ENCODE measurements at places on chromosomes 4 and X.

DNA sequence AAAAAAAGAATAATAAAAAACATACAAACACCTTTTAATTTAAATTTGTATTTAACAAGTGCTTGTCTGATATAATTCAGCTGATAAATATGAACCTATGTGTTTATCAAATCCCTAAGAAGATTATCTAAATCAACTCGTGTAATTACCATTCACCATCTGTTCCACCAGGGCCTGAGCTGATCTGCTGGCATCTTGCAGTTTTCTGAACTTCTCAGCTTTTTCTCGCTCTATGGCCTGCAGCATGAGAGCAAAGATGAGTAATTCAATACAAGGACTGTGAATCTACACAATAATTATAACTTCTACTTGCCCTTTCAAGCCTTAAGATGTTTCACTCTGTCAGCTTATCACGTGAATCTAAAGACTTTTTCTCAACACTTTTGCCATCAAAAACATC, 709.7 kb downstream of the DMD start:
- DNase-seq, result no peak

- DNase-seq, result no peak
Measured at GRCh38 chr4:120871173-120871572, 51.4 kb downstream of the PRDM5 start.

- DNase-seq, result no peak
Measured at GRCh38 chr4:182418054-182418734, 175.0 kb downstream of the TENM3 start.

GRCh38 chr4:129371926-129372325, 276.0 kb downstream of the C4orf33 start:
- no peak for DNase-seq

DNA sequence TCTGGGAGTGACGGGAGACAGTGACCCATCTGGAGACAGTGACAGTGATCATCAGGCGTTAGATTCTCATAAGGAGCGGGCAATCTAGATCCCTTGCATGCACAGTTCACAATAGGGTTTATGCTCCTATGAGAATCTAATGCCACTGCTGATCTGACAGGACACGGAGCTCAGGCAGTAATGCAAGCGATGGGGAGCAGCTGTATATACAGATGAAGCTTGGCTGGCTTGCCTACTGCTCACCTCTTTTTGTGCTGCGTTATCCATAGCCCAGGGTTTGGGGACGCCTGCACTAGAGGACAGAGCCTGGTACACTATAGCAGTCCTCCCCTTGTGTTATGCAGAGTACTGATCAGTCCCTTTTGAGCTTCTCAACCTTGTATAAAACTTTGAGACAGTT, 23.5 kb downstream of the NFKB1 start:
- no peak for DNase-seq

DNA sequence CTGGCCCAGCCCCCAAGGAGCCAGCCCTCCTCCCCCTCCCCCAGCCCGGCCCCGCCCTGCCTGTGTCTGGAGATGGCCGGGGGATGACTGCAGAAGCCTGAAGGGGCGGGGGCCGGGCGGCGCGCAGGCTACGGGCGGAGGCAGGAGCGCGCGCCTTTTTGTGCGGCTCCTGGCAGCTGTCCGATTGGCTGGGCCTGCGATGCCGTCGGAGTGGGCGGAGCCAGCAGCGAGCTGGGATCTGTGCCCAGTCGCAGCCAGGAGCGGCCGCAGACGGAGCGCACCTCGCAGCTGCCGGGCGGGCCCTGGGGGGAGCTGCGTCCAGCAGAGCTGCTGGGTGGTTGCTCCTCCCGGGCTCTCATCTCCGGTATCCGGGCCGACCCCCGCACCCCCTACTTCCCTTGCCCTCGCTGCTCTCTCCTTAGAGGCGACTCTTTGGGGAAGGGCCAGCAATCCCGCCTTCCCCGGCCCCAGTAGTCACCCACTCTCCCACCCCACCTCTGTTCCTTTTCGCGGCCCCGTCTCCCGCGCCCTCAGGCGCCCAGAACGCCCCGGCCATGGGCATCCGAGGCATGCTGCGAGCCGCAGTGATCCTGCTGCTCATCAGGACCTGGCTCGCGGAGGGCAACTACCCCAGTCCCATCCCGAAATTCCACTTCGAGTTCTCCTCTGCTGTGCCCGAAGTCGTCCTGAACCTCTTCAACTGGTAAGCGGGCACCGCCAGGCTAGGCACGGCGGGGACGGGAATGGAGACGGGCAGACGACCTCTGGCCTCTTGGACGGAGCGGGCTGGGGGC, at the start of gene GABRQ:
GABRQ (plus strand) TSS at position 247 of the 794 bp plus-strand sequence; CDS start at position 555, 308 bp downstream.
- DNase-seq, result peak; percentile 10

DNA sequence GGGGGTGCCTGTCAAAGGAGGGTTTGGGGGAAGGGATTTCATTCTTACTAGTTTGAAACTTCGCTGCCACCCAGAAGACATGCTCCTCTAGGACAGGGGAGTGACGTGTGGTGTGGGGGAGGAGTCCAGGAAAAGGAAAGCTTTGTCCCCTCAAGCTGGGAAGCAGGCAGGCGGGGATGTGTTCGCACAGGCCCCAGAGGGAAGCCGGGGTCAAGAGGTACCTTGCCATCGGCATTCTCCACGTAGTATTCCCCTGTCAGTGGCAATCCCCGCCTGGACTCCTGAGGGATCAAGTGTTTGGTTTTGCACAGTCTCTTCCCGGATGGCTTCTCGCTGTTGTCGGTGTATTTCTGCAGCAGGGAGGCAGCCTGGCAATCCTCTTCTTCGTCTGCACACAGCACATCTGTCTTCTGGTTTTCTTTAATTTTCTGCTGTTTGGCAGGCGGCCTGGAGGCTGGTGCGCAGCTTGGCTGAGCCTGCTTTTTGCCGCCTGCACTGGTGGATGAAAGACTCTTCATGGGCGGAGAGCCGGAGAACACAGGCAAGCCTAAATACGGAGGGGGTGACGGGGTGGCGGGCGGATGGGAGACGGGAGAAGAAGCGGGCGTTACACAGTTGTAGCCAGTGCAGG, 35.1 kb downstream of the BCOR start:
- no peak for DNase-seq

DNA sequence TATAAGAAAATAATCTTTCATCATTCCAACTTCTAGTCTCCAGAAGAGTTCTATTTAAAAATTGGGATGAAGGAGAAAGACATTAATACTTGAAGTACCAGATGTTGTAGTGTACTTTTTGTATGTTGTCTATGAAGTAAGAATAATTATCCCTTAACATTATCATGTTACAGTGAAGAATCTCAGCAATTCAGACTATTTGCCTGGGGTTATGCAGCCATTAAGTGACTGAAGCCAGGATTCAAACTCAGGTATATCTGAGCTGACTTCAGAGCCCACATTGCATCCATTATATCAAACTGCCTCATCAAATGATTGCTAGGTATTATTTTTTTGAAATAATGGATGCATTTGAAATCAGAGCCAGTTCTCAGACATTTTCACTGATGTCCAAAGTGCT, 76.1 kb upstream of the FHDC1 start:
- no peak for DNase-seq

- no peak for DNase-seq
Measured at GRCh38 chrX:15903186-15903681, 48.6 kb upstream of the AP1S2 start.

DNA sequence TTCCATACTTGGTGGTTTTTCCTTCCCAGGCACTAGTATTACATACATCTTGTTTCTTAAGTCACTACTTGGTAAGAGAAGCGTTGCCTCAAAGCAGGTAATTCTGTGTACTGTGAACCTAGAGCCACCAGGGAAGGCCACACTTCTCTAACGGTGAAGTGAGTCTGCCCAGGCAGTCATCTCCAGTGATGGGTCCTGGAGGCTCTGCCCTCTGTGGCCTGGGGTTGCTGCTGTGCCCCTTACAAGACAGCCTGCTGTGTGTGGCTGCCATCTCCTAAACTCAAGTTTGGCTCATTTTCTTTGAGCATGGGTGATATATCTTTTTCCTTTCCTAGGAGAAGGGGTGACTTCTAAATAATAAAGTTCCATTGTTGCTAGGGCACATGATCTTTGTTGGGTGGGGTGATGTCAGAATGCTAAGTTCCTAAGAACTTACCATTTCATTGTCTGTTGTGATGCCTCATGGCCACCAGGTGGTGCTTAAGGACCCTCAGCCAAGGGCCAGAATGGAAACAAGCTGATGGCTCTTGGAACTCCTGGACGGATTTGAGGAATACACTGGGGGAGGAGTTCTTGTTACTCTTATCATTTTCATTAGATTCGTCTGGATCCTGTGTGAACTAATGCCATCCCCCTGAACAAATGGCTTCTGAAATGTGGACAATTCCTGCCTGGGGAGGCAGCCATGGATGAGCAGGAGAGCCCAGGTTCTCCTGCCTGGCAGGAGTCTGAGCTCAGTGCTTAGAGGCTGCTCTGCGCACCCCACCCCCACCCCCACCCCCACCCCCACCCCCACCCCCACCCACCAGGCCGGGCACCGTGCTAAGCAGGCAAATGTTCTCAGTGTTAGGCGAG, 41.1 kb upstream of the WDR1 start:
- DNase-seq, result peak; percentile 55

DNA sequence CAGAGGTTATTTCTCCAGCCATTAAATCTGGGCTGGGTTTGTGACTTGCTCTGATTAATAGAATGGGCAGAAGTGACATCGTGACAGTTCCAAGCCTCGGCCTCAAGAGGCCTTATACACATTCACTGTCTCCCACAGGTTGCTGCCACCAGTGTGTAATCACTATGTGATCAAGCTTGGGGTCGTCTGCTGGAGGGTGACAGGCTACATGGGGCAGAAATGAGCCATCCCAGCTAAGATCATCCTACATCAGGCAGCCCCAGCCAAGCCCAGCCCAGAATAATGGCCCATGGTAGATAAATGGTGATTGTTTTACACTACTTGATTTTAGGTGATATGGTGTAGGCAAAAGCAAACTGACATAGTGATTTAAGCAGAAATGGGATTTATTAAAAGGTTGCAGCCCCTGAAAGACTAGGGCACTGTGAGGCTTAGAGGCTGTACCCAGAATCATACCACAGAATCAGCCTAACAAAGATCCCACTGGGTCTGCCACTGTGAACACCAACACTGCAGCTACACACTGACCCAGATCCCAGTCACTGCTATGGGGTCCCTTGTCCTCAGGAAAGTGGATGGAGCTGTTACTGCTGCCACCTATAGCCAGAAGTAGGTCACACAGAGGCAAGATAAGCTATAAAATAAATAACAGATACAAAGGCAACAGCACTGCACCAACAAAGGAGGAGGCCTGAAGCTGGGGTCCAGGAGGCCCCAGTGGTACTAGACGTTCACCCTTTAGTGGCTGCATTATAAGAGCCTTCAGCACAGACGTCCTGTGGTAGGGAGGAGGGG, 159.6 kb upstream of the RBPJ start:
- no peak for DNase-seq

GRCh38 chrX:141176586-141177451, at the start of gene LDOC1:
Gene LDOC1, minus strand, starts transcription at chrX:141177129. Its CDS starts 108 bp downstream, at chrX:141177021.
- DNase-seq, result no peak

All from retinal pigment epithelial cell (primary cell).